Right forelimb (tissue), 1 donor: ENCODE measurements at places on chromosomes 6 and 20.
A peak's percentile ranks its signal among the peaks of the same experiment; 100 is the strongest.

- no peak for DNase-seq
These were observed 18.5 kb downstream of the CUL9 start for GRCh38 chr6:43200541-43200940.

DNA sequence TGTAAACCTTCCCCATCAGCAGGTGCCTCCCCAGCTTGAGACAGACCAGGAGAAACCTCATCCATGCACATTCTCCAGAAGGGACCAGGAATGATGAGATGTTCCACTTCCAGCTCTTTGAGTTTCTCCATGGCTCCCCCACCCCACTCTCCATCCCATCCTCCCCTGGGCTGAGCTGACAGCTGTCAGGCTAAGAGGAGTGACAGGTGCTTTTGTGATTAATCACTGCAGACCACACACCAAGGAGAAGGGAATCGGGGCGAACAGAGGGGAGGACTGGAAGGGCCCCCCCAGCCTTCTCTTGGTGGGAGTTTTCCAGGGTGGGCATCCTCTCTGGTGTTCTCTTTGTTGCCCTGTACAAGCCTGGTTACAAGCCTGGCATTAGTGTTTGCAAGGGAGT, 56.1 kb upstream of the ZFAND3 start:
- no peak for DNase-seq

- no peak for DNase-seq
These were observed 67.0 kb upstream of the SMIM29 start for GRCh38 chr6:34315780-34316179.

DNA sequence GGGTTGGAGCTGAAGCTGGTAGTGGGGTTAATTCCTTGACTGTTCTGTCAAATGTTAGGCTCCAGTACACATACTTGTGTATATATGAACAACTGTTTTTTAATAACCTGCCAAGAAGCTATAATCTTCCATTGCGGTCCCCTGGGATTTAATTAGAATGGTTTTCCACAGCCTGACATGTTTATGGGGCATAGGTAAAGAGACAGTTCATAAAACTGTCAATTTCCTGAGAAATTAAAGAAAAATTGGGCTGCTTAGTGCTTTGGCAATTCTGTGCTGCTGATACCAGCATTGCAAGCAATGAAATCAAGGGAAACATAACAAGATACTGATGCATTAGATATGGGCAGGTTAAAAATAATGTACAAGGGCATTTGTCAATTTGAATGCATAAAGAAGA, 314.1 kb upstream of the SLC35B3 start:
- no peak for DNase-seq

DNA sequence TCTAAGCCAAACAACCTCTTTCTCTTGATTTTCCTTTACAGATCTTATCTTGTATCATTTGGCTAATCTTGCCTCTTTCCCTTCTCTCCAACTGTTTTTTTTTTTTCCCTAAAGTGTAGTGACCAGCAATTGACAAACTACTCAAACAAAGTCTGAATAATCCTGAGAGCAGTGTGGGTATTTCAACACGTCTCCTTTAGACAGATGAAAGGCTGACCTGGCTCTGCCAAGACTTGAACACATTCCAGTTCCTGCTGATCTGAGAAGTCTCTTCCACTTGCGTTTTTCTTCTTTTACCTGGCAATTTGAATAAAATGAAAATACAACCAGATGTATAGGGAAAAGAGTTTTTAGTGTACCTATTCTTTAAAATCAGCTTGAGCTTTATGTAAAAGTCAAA, 168.4 kb downstream of the GJA10 start:
- no peak for DNase-seq

DNA sequence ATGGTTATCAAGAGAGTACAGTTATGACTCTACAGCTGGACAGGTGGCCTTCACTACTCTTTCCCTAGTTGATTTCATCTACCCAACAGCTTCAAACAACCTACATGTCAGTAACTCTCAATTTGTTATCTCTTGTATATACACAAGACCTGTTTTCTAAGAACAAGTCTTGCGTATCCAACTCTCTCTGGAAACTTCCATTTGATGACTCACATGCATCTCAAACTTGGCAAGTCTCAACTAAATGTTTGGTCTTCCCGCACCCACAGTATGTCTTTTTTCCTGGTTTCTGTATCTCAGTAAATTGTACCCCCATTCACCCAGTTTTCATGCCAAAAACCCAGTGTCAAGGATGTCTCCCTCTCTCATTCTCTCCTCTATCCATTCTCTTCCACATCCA, 97.7 kb downstream of the BTBD9 start:
- DNase-seq: no peak

DNA sequence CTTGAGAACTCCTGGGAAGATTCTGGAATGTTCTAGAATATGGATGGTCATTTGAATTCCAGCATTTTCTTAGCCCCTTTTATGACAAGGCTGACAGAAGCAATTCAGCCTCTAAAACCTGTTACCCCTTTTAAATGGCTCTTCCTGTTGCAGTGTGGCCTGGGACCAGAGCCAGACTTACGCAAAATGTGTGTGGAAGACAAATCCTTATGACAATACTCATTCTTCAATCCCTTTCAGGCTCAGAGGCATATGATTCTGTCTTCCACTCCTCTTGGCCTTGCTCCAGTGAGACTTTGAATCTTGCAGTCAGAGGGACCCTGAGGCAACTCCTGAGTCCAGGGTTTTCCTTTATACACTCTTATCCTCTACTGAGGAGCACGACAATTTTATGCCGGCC, 287.0 kb downstream of the CLIC5 start:
- no peak for DNase-seq

GRCh38 chr6:49522710-49523593, 23.2 kb downstream of the GLYATL3 start:
- no peak for DNase-seq

DNA sequence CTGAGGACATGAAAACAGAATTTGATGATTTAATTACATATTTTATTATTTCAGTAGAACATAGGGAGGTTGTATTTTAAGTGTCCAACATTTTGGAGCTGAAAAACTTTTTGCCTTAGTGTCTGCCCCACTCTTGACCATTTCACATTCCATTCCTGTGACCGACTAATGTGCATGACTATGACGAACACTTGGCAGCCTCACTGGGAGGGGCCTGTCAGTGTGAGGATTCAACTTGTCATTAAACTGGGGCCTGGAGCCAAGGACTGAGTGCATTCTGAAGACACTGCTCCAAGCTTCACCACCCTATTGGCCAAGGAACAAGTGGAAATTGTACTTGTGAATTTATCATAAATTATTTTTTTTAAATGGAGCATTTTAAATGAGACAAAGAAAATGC, 661.3 kb downstream of the BCKDHB start:
- DNase-seq: peak; percentile 49

DNA sequence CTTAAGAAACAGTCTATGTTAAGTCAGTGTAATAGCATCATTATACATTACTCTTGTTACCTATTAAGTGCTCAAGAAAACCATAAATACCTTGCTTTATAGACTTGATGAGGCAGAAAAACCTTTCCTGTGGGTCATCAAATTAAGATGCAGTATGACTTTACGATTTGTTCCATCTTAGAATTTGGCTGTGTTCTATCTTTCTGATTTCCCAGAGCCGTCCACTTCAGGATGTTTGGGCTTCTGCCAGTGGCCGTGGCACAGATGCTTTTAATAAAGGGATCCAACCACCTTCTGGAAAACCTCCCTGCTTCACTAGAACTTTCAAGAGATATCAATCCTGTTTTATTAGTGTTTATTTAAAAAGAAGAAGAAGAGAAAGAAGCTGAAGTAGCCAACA, 71.2 kb downstream of the PDE7B start:
- peak; percentile 65 for DNase-seq

- no peak for DNase-seq
These were observed 85.0 kb upstream of the LOC128125822 start for GRCh38 chr6:63487103-63487813.

- DNase-seq: no peak
These were observed 223.0 kb upstream of the LRFN2 start for GRCh38 chr6:40810171-40810570.

GRCh38 chr20:1112908-1113307, 5.5 kb upstream of the PSMF1 start:
- DNase-seq: no peak

GRCh38 chr20:35055445-35056276, 36.9 kb downstream of the TRPC4AP start:
- DNase-seq: no peak

GRCh38 chr6:87518453-87518852, 45.7 kb downstream of the SLC35A1 start:
- no peak for DNase-seq

DNA sequence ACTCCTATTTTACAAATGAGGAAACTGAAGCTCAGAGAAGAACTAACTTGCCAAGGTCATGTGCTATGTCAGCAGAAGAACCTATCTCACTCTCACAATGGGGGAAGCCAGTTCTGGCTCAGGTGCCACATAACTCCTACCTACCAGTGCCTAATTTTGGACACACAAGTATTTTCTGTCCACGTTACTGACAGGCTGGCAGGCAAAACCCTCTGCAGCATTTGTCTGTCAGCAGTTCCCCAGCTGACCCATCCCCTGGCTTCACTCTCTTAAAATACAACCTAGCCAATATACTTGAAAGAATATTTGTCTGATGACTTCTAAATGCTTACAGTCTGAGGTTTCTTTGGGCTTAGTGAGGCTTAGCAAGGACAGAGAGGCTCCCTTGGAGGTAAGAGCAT, 15.5 kb downstream of the GSS start:
- DNase-seq: no peak

- DNase-seq: no peak
These were observed 101.5 kb upstream of the MARCKS start for GRCh38 chr6:113755449-113756289.

GRCh38 chr20:43046966-43047365, 142.7 kb downstream of the PTPRT start:
- DNase-seq: no peak

GRCh38 chr6:12866422-12867029, 150.0 kb downstream of the PHACTR1 start:
- DNase-seq: no peak

DNA sequence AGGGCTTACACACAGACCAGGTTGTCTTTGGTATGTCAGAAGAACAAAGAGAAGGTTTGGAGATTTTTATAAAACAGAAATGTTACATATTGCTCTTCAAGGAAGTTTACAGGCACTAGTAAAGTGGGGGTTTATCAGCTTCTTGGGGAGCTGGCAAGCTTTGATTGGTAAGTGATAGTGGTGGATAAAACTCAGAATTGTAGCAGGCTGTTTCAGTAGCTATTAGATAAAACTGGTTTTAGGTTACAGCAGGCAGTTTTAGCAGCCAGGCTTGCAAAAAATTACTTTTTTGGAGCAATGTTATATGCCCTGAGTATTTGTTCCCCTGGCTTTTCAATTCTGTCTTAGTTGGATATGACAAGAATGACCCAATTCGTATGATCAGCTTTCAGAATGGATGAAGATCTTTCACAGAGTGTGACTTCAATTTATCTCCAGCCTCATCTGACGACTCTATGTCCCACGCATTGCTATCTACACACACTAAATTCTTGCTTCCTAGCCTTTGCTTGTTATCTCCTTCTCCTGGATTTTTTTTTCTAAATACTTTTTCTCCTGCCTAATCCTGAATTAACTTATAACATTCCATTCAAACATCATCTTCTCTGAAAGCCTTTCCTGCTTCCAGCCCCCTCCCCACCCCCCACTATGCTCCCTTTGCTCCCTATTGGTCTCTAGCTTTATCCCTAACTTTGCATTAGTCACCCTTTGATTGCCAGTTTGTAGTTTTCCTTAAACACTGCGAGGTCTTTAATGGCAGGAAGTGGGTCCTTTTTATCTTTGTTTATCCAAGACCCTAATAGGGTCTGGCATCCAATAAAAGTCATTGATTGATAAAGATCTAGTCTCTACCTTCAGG, 1.0 kb upstream of the TOMM34 start:
- DNase-seq: no peak

DNA sequence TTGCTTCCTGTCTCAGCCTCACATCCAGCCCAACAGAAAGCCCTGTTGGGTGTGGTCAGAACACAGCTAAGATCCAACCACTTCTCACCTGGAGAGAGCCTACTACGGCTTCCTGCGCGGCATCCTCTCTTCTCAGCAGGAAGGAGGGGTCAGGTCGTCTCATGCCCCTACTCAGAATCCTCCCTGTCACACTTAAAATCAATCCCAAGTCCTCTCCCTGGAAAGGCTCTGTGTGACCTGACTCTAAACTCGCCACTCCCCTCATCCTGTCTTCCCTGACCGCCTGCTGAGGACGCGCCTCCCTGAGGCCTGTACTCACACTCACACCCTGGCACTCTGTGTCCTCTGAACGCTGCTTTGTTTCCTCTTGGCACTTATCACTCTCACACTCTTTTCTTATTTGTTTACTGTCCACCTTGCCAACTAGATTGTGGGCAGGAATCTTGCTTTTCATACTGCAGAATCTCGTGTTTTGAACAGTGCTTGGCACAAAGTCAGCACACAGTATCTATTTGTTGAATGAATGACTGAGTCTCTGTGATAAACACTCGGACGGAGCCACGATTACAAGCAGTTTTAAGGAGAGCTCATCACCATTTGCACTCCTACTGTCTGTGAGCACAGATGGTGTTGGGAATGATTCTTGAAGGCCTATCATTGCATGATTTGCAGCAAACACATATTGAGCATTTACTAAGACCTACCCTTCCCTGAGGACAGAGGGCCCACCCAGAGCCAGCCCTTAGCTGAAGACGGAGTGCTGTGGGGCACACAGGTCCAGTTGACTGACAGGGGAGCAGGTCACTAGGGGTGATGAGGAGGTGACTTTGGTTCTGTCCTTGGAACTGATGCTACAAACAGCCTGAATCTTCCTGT, 18.7 kb downstream of the RAB5IF start:
- no peak for DNase-seq

DNA sequence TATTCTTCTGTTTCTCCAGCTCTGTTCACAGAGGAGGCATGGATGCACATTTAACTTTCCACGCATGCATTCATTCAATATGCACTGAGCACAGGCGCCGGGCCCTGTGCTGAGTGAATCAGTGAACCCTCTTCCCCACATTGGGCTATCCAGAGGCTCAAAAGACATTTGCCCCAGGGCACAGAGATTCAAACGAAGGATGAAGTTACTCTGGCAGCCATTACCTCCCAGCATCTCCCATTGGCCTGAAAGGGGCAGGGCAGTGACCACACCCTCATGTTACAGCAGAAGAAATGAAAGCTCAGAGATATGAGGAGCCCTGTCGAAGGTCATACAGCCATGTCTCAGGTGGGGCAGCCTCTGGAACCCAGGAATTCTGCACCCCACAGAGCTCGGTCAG, 26.7 kb upstream of the NOL4L start:
- DNase-seq: no peak

GRCh38 chr6:7786214-7786661, 60.3 kb downstream of the BMP6 start:
- DNase-seq: peak; percentile 52

- DNase-seq: no peak
These were observed 82.2 kb downstream of the GRM4 start for GRCh38 chr6:34063651-34064050.

GRCh38 chr6:121748376-121748775, 312.9 kb downstream of the GJA1 start:
- no peak for DNase-seq

- DNase-seq: no peak
These were observed 65.7 kb downstream of the PSMG4 start for GRCh38 chr6:3324262-3324942.
